Cardiac muscle cell (in vitro differentiated cells and primary cell): ENCODE measurements at places on chromosomes 5 and 9. TPM values are rescaled to one million over a fixed set of nuclear protein-coding genes. Genes with fewer than 3 reads are reported as not detected.

The COMMD10 gene
- 21.7 and 23.4 TPM in 2 replicates for total RNA-seq

The PCDHA9 gene
- 1.6 and 2.2 TPM in 2 replicates for total RNA-seq

The TBC1D2 gene
- total RNA-seq: 2.7 and 5.5 TPM in 2 replicates

DNA sequence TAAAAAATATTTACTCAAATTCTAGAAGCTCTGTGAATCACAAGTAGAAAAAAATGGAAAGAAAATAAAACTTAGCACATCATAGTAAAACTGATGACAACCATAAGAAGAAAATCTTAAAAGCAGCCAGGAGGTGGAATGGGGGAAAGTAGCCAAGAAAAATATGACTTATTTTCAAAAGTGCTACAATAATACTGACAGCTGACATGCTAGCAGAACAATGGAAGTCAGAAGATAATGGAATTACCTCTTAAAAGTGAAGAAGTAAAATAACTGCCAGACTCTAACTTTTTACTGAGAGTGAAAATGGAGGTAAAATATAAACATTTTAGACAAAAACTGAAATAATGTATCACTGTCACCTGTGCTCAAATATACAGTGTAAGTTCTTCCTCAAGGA lies 532.2 kb upstream of the SGCD start:
- no peak overlapping the region for H3K4me3 ChIP-seq
- DNase-seq: no peak
- H3K27ac ChIP-seq: no peak overlapping the region
- no peaks in the 10 kb centered on the region for H3K4me1 ChIP-seq
- H3K36me3 ChIP-seq: no peaks in the 10 kb centered on the region

- no peak overlapping the region for H3K4me3 ChIP-seq
- H3K4me1 ChIP-seq: no peaks in the 10 kb centered on the region
- no peak for DNase-seq
- no peak overlapping the region for H3K27ac ChIP-seq
- no peaks in the 10 kb centered on the region for H3K27me3 ChIP-seq
Measured at GRCh38 chr9:120110520-120110919, 469.4 kb downstream of the CDK5RAP2 start.

DNA sequence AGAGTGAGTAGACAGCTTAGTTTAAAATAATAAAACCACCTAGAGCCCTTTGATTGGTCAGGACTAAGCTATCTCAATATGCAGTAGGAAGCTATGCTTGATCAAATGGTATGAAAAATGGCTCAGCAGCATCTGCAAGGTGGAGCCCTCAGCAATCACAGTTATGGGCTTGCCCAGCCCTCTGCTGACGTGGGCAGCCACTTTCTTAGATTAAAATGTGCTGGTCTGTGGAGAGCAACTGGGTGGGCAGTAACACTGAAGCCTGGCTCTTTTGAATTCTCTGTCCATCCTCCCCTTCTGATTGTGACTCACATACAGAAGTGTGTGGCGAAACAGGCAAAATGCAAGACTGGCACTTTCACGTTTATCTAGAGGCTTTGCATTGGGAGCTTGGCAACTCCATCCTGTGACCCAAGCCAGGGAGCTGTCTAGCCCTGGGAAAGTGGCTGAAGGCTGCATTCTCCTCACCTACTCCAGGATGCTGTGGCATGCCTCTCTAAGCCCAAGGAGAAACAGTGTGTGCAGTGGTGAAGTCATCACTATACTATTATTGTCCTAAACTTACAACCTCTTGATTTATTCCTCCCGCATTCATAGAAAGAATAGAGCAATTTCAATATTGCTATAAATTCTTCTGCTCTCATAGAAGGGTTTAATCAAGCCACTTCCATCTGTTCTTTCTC lies 61.1 kb downstream of the MED10 start:
- H3K27ac ChIP-seq: no peak overlapping the region
- DNase-seq: no peak
- H3K4me1 ChIP-seq: no peaks in the 10 kb centered on the region
- H3K36me3 ChIP-seq: no peaks in the 10 kb centered on the region

GRCh38 chr5:174489215-174489614 lies 235.2 kb upstream of the MSX2 start:
- H3K4me1 ChIP-seq: no peaks in the 10 kb centered on the region
- no peaks in the 10 kb centered on the region for H3K36me3 ChIP-seq
- H3K4me3 ChIP-seq: no peak overlapping the region
- H3K27ac ChIP-seq: no peak overlapping the region
- no peak for DNase-seq

DNA sequence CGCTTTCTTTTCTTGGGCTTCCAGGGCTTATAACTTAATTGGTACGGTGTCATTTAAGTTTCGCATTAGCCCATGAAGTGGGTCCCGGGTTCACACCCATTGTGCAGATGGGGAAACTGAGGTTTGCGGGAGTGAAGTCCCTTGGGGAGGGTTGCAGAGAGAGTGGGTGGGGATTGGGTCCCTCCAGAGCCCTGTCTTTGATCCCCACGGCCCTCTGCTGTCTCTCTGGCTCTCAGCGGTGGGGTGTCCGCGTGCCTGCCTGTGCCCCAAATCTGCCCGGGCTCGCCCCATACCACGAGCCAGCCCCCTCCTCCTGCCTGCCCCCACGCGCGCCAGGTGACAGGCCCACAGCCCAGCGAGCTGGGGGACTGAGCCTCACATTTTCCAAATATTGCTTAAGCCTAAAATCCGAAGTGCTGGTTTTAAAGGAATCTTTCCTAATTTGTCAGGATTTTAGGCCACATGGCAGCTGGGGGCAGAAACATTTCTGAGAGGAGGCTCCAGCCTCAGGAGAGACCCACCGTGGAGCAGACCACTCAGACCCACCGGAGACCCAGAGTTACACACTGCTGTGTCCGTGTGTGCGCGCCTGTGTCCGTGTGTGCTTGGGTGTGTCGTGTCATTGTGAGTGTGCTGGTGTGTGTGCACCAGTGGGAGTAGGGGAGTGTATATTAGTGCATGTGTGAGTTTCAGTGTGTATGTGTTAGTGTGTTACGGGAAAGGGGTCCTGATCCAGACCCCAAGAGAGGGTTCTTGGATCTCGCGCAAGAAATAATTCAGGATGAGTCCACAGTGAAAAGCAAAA lies 159.5 kb upstream of the IER5L start:
- no peak overlapping the region for H3K4me3 ChIP-seq
- peaks cover 29% of the 10 kb centered on the region for H3K4me1 ChIP-seq
- no peaks in the 10 kb centered on the region for H3K36me3 ChIP-seq
- H3K27ac ChIP-seq: peak overlapping the region; percentile 79
- no peaks in the 10 kb centered on the region for H3K27me3 ChIP-seq

DNA sequence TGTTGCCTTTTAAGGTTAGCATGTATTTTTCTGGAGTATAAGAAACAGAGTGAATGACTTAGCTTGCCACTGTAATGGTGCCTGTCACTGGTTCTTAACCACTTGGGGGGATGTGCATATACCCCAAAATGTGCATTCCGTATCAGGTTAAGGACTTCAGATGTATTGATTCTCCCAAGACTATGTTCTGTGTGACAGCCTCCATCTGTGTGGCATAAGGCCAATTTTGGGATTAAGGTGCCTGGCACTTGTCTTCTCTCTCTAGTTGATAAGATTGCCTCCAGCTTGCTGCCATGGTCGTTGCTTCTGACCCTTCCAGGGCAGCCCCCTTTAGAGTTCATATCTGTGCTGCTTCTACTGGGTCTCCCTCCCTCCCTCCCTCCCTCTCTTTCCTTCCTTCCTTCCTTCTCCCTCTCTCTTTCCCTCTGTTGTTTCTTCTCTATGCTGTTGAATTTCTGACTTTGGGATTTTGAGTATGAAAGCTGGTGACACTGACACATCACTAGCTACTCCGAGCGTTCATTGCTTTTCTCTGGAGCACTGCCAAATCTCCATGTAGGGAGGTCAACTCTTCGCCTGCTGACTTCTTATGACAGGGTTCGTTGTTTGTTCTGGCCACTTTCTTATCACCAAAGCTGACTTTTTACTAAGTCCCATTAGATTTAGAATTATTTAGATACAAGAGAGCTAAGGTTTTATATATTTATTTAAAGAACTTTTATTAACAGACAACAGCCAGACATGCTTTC lies 31.0 kb downstream of the TNFAIP8 start:
- no peaks in the 10 kb centered on the region for H3K36me3 ChIP-seq
- H3K27ac ChIP-seq: peak overlapping the region; percentile 84
- no peaks in the 10 kb centered on the region for H3K27me3 ChIP-seq
- peak; percentile 67 for DNase-seq

- no peaks in the 10 kb centered on the region for H3K36me3 ChIP-seq
- H3K4me1 ChIP-seq: peaks cover 31% of the 10 kb centered on the region
- no peaks in the 10 kb centered on the region for H3K27me3 ChIP-seq
Measured at GRCh38 chr9:134061688-134062371, 6.0 kb downstream of the BRD3 start.

GRCh38 chr9:110750272-110750671 lies 81.7 kb downstream of the MUSK start:
- no peaks in the 10 kb centered on the region for H3K27me3 ChIP-seq
- no peak overlapping the region for H3K27ac ChIP-seq
- no peak for DNase-seq
- no peaks in the 10 kb centered on the region for H3K4me1 ChIP-seq
